ENCODE measurements at places on chromosomes 3 and 15.
A peak's percentile ranks its signal among the peaks of the same experiment; 100 is the strongest.

- DNase-seq: peak; percentile 31
Measured at GRCh38 chr3:150545419-150546225, 674 bp downstream of the SERP1 start.

GRCh38 chr3:31531992-31532586 is 636 bp upstream of the STT3B start:
- peak; percentile 99 for DNase-seq

- DNase-seq: no peak
Measured at GRCh38 chr15:31091481-31091880, 10.0 kb downstream of the TRPM1 start.

DNA sequence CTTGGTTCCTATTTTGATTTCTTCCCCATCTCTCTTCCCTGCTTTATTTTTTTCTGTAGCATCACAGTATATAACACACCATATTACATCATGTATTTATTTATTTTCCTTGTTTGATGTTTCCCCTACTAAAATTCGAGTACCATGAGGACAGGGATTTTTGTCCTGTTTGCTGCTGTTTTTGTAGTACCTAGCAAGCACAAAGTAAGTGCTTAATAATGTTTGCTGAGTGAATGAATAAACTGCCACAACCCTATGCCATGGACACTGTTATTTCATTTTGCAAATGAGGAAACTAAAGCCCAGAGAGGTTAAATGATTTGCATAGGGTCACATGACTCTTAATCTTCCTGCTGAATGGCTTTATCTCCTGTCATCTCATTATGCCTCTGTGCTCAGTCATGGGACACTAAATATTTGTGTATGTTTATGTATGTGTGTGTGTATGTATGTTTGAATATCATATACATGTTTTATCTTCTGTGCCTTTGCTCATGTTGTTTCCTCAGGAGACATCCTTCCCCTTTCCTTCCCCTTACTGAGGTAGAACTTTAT is 26.1 kb upstream of the MGA start:
- DNase-seq: no peak

- no peak for DNase-seq
Measured at GRCh38 chr3:192038726-192039125, 577.8 kb downstream of the PYDC2 start.

GRCh38 chr3:25212736-25213135 is 215.3 kb upstream of the RARB start:
- no peak for DNase-seq

- DNase-seq: no peak
Measured at GRCh38 chr3:143236226-143236964, 116.8 kb downstream of the CHST2 start.

DNA sequence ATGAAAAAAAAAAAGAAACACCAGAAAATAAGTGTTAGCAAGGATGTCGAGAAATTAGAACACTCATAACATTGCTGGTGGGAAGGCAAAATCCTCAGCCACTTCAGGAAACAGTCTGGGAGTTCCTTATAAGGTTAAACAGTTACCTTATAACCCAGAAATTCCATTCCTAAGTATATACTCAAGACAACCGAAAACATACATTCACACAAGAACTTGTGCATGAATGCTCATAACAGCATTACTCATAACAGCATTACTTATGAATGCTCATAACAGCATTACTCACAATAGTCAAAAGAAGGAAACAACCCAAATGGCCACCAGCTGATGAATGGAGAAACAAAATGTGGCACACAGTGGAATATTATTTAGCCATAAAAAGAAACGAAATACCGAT is 34.8 kb upstream of the DCP1A start:
- DNase-seq: no peak

DNA sequence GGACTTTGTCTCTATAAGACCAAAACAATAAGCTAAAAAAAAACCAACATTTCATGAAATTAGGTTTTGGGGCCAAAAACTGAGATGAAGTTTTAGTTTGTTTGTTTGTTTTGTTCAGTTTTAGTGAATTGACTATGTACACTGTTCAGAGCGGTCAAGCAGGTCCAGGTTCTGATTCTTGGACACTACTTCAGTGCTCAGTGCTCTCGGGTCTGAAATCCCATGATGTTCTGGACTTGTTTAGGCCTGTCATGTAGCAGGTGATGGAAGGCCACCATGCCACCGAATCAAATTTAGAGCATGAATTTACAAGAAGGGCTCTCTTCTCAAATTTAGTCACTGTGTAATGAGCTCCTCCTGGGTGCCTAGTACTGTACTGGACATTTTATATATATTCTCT is 45.5 kb downstream of the COL8A1 start:
- DNase-seq: no peak

- peak; percentile 10 for DNase-seq
Measured at GRCh38 chr3:127479449-127479848, 111.1 kb downstream of the TPRA1 start.

- peak; percentile 87 for DNase-seq
Measured at GRCh38 chr3:194139071-194139813, 3.3 kb downstream of the HES1 start.

- DNase-seq: no peak
Measured at GRCh38 chr15:63877713-63878271, 44.0 kb upstream of the HERC1 start.

GRCh38 chr3:168977716-168978374 is 685.7 kb downstream of the MECOM start:
- DNase-seq: no peak

DNA sequence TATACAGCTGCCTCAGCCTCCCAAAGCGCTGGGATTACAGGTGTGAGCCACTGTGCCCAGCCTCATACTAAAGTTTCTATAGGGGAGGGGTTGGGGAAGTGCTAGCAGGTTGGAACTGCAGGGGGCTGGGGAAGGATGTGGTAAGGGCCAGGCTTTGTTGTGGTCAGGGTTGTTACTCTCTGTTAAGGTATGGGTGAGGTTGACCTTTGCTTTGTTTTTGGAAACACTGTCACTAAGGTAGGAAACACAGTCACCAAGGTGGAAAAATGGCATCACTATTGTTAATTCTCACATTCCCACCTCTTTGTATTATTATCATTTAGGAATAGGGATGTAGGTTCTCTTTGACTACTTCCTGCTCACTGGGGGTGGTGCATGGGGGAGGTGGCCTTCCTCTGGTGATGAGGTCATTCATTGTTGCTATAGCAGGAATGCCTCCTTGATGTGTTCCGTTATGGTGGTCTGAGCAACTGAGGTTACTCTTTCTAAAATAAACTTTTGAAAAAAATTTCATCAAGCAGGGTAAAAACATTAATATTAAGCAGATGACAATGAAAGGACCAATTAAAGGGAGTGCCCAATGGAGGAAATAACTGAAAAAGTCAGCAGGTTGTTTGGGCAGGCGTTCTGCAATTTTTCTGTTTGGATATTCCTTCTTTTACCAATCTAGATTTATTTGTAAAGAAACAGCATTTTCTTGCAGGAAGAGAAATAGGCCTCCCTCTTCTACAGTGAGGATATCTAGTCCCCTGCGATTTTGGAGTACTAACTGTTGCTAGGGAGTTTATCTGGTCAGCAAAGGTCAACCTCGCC is 150.5 kb downstream of the WDR76 start:
- no peak for DNase-seq

DNA sequence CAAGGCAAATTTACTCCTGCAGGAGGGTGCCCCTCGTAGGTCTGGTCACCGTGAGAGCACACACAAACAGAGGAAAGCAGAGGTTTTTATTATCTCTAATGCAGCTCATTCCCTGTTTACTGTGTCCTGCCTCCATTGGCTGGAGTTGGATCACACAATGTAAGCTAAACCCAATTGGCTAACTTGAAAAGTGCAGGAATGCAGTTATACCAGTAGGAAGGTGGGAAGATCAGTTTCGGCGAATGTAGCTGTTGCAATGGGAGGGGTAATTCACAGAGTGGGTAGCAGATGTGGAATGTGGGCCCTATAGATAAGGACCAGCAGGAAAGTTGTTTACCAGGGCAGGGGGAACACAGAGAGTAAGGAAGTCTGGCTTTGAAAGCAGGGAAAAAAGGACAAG is 42.5 kb upstream of the NPAP1 start:
- DNase-seq: no peak

DNA sequence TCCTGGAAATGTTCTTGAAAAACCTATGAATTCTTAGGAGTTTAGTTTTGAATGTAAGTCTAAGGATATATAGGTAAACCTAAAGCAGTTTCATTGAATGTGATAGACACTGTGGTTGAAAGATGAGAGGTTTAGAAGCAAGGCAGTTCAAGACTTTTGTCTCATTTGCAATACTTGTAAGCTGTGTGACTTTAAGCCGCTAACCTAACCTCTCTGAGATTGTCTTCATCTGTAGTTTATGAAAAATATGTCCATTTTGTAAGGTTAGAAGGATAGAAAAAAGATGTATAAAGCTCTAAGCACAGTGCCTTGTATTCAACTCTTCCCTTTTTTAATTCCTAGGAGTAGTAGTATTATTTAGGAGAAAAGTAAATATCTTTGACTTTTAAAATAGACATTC is 306.6 kb upstream of the ARRDC4 start:
- no peak for DNase-seq

- no peak for DNase-seq
Measured at GRCh38 chr15:40845036-40845435, 1.2 kb downstream of the SPINT1 start.

DNA sequence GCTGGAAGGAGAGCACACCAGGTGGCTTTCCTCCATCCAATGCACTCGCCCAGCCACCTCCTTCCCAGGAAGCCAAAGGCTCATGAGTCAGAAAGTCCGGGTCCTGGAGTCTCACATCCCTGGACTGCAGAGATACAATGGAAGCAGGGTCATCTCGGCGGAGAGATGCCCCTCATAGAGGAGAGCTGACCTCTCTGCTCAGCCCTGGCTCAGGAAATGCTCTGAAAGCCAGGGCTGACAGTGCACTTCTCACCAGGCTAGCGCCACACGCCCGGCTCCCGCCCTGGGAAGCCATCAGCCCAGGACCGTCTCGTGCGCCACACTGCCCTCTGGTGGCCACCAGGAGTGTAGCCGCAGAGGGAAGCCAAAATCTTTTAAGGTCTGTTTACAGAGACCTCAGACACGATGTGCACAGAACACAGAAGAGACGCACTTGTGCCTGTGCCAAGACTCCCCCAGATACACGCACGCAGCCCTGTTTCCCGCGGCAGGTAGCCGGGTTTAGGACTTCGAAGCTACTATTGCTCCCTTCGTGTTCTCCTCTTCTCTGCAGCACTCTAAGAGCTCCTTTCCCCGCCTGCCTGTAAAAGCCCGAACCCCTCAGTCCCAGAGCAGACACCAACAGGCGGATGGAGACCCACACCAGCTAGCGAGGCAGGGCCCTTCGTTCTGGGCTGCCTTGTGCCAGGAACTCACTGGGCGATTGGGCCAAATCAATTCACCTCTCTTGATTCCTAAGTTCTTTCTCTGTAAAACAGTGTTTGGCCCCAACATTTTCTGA is 9.7 kb downstream of the NTRK3 start:
- DNase-seq: peak; percentile 74

DNA sequence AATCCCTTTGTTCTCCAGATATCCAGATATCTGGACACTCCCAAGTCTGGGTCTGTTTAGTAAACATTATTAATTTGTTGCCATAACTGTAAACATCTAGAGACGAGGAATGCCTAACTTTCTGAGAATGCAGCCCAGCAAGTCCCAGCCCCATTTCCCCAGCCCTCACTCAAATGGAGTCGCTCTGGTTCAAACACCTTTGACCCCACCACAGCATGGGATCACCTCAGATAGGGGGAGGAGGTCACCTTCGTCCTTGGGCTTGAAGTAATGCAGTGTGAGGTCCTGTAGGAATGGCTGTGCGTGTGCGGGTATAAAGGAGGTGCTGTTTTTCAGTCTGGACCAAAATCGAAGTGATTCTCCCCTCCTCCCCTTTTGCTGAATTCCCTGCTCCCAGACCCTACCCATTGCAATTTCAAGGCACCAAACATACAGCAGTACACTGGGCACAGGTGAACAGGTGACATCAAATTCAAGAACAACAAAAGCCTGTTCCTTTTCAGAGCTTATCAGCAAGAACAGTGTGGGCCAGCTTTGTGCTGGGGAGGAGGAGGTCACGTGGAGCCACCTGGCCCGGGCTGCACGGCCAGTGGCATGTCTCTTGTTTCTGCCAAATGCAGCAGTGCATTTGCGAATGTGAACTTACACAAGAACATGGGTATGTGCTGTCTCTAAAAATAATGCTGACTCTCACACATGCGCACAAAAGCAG is 57.5 kb upstream of the TRPM1 start:
- DNase-seq: no peak

GRCh38 chr3:186003610-186004009 is 65.8 kb upstream of the TRA2B start:
- DNase-seq: no peak

DNA sequence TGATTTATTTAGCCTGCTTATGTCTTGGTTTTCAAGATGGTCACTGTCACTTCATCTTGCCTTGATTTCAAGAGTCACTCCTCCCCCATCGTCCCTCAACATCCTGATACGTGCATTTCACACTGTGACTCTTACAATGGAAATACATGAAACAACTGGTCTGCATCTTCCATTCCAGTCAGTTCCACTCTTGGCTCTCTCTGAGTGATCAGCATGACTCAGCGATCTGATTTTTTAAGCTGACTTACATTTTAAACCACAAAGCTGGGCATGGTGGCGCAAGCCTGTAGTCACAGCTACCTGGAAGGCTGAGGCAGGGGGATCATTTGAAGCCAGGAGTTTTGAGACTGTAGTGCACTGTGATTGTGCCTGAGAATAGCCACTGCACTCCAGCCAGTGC is 271.2 kb upstream of the ROPN1 start:
- no peak for DNase-seq

DNA sequence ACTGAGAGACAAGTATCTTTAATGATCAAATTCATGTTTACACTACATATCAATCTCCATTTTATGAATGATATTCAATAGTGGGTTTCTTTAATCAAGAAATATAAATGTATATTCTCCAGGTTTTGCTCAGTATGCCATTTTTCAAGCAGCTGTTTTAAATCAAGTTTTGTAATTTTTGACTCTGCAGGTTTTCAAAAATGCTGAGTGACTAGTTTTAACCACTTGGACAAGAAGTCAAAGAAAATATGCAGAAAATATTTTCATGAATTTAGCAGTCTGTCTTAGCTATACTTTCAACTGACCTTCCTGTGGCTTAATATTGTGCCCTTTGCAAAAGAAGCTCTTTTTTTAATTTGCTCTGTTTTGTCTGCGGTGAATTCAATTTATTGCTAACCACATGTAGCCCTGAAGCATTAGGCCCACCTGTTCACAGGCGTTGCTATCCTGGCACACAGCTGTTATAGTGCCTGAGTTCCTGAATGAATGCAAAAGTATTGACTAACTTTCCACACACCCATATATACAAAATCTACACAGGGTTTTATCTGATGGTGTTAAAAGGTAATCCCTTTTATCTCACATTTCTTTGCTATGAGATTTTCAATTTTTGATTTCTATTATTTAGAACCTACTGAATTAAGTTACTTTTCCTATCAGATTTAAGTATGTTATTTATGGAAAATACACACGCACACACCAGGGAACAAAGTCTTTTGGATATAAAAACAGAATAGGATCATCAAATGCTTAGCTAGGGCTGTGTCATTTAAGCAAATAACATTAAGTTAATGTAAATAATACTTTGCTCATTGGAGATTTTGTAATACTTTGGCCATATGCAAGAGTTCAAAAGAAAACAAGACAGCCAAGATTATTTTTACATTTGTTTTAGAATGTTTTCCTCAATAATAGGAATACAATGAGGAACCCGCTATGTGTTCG is 1166.1 kb upstream of the GBE1 start:
- DNase-seq: peak; percentile 1

- DNase-seq: peak; percentile 31
Measured at GRCh38 chr15:40815042-40815698, 7.9 kb upstream of the DNAJC17 start.

GRCh38 chr3:62363275-62363674 is 10.1 kb downstream of the FEZF2 start:
- no peak for DNase-seq
